ENCODE measurements at places on chromosomes 11 and 22. TPM values are rescaled to one million over a fixed set of nuclear protein-coding genes. Genes with fewer than 3 reads are reported as not detected.
A peak's percentile ranks its signal among the peaks of the same experiment; 100 is the strongest.

DNA sequence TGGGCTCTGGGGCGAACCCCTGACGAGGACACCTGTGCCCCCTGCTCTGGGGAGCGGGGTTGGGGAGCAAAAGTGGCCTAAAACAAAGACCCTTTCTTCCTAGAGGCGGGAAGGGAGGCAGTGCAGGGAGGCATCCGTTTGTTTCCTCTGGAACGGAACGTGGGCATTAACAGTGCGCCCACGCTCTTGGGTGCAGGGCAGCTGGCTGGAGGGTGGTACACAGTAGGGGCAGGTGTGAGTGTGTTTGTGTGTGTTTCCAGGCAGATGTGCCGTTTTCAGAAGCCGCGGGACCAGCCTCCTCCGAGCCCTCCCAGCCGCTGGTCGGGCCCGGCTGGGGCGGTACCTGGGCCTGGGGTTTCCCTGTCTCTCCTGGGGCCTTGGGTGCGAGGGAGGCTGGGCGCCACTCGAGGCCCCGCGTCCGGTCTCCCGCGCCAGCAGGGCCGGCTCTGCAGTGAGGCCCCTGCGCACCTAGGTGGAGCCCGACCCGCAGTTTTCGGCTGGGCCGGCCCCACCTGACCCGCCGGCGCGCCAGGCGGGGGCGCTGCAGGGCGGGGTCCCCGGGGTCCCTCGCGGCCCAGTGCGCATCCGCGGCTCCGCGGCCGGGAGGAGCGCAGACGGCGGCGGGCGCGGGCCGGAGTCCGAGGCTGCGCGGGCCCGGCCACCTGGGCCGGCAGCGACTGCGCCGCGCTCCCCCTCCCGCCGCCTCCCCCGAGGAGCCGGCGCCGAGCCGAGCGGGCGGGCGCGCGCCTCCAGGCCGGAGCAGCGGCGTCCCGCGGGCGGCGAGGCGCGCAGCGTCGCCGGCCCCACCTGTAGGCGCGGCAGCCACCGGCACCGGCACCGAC is 1252.7 kb downstream of the BRD1 start:
- peak; percentile 57 for DNase-seq

- DNase-seq, result no peak
Observed at GRCh38 chr22:23380911-23381310, 199.2 kb downstream of the IGLL1 start.

DNA sequence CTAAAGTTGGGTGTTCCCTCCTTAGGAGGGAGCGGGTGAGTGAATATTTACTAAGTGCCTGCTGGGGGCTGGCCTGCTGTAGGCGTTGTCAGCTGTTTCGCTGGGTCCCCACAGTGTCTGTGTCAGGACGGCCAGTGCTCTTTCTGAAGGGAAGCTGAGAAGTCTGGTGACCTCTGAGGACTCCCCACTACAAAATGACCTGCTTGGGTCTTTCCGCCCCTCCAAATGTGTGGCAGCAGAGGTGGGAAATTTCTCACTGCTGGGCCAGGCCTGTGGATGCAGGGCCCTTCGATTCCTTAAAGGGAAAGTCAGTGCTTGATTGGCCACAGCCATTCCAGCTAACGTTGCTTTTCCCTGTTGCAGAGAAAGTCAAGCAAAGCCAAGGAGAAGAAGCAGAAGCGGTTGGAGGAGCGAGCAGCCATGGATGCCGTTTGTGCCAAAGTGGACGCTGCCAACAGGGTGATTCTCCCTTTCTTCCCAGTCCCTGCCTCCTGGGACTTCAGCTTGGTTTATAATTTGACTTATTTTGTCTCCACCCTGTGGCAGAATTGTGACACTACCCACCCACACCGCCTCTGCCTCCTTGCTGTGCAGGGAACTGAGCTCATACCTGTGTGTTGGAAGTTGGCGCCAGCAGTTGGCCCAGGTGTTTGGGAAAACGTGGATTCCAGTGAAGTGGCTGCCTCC is 6.8 kb downstream of the NAA40 start:
- DNase-seq, result peak; percentile 84

DNA sequence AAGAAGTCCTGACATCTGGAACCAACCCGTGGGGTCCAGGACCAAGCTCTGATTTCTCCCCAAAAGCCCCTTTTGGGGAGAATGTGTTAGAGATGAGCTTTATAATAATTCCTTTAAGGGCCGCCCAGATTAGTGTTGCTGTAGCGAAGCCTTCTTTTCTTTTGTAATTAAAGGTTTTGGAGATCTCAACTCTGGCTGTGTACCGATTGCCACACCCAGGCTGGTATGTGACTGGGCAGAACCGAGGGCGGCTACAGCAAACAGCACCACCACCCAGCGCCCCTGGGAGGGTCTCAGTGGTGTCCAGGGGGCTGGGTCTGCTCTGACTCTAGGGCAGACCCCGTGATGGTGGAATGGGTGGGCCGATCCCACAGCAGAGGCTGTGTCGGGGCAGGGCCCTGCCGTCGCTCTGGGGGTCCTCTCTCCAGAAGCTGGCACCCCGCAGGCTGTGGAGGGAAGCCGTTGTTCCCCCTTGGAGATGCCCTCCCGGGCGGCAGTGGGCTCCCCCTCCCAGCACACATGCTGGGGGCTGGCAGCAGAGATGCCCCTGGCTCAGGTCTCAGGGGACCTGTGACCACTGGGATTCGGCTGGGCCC is 31.0 kb downstream of the TPCN2 start:
- DNase-seq, result no peak

Gene ZNF280B
- total RNA-seq, result 2.8 TPM

Gene LRRC10B
- total RNA-seq, result 0.14 TPM

All from activated CD4-positive, alpha-beta T cell treated with anti-CD3 and anti-CD28 coated beads, Interleukin-2, amount 10 ng/mL, durations not matched to agents 24 days and 14 days (primary cell).